ENCODE measurements at places on chromosomes 1 and 21.

DNA sequence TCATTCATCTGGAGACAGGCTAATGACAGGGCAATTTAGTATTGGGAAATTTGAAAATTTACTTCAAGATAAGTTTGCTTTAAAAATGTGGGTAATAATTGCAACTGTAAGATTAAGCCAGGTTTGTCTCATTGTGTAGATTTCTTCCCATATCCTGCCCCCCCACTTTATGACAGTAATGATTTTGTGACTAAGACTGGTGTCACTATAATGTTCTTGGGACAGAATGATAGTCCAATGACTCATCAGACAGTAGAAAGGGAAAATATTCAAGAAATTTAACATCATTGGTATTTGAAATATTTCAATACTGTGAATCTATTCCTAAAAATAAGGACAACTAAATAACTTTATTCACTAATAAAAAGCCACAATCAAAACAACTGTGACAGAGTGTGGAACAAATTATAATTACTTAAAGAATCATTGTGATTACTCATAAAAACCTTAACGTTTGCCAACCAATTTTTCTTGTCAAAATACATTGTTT lies 36.7 kb downstream of the FH start:
- no peak for DNase-seq

GRCh38 chr1:20061866-20062265 lies 8.1 kb upstream of the PLA2G5 start:
- no peak for DNase-seq

DNA sequence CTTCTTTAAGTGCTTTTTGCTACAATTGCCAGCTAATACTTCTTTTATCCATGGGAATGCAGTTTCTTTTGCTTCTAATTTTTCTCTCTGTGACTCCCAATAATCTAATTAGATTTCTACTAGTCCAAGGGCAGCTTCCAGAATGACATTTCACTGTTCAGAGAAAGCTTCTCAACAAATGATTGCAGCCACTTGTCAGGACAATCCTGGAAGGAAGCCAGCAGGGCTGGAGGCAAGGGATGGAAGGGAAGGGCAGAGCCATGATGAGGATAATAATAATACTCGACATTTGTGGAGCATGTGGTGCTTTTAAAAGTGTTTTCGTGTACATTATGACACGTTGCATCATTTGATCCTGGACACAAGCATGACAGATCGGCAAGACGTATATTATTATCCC lies 19.4 kb downstream of the F11R start:
- no peak for DNase-seq

- no peak for DNase-seq
These were observed 814 bp downstream of the MTARC2 start for GRCh38 chr1:220748936-220749335.

DNA sequence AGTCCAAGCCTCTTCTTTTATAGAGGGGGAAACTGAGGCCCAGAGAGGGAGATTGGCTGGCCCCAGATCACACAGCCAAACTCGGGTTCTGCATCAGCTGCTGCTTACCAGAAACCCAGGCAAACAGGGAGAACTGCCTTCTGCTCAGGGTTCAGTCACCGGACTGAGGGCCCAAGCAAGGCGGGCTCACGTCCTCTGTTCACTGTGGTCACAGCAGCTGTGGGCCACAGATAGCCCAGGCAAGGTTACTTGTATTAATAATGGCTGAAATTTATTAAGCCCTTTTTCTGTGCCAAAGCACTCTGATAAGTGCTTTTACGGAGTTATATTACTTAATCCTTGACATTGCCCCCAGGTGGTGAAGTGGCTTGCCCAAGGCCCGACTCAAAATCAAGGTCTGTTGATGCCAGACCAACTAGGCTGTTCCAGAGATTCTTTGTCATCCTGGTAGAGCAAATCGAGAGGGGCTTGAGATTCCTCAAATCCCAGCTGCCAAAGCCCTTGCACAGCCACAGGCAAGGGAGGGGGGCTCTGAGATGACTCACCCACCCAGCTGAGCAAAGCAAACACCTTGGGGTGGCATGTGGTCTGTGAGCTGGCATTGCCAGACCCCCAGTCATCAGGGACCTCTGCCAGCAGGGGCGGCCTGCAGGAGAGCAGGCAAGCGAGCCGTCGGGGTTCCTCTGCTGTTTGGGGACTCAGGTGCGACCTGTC lies 36.5 kb downstream of the EPHB2 start:
- DNase-seq = no peak

DNA sequence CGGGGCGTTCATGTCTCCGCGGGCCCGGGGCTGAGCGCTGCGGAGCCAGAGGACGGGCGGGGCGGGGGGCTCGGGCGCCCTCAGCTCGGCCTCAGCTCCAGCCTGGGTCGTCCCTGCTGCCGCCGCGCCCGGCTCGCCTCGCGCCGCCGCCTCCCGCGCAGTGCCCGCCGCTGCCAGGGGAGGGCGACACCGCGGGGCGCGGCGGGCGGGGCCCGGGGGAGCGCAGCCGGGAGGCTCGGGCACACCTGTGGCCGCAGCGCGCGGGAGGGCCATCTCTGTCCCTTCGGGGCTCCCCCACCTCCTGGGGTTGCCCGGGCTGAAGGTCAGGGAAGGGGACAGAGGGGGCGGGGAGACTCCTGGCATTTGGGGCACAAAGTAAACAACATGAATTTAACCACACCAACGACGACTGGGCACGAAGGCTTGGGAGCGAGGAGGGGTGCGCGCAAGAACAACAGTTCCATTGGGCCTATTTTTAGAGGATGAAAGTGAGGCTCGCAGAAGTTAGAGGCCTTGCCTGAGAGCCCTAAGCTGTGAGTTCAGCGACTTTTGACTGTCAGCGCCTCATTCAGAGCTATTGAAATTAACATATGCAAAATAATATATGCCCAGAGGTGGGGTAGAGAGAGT lies at the start of gene FAM131C:
Gene FAM131C, minus strand, starts transcription at position 162 of the 630 bp plus-strand sequence. CDS start 209 bp downstream, outside the sequence.
- no peak for DNase-seq

DNA sequence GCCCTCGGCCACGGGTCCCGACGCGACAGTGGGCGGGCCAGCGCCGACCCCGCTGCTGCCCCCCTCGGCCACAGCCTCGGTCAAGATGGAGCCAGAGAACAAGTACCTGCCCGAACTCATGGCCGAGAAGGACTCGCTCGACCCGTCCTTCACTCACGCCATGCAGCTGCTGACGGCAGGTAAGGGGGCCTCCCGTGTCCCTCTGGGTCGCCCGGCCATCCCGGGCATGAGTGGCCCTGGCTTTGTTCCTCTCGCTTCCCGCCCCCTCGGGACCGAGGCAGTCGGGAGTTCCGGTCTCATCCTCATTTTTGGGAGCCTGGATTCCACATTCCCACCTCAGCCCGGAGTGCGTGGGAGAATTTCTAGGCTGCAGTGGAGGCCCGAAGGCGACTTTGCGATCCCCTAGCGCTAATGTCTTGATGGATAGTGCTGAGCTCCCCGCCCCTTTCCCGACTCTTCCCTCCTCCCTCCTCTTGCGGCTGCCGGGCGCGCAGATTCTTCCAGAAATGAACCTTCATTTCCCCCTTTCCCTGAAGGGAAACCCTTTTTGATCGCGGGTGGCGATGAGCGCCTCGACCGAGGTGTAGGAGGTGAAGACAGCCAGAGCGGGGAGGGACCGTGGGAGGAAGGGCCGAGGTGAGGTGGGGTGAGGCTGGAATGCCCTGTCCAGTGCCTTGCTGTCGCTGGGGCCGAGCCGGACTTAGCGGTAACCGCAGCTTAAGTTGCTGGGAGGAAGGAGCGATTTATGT lies 705 bp downstream of the KHDRBS1 start:
- peak; percentile 80 for DNase-seq

DNA sequence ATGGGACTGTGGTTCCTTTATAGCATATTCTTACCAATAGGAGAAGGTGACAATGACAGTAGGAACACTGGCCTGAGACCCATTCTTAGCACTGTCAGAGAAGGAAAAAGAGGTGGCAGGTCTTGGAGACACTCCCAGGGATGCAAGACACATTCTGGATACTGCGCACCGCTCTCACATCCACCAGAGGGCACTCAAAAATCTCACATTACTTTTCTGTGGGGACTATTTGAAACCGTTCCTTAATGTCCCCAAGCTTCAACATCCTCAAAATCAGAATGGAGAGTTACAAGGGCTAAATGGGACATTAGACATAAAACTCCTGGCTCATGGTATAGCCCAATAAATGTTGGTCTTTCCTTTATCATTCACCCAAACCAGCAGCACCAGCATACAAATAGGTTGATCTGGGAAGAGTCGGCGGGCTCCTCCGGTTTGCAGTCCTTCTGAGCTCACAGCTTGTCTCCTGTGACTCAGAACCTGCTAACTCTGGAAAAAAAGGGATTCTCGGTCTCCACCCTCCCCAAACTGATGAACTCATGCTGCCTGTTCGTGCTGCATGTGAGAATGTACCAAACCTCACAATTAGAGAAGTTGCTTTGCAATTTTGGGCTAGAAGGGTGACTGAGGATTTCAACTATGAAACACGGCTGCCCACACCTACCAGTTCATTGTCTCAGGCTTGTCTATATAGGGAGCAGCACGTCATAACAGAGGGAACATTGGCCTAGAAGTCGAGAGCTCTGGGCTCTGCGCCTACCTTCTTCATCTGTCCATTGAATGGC lies 40.2 kb downstream of the IL12RB2 start:
- peak; percentile 32 for DNase-seq

GRCh38 chr1:14844923-14845617 lies 246.6 kb downstream of the KAZN start:
- no peak for DNase-seq

- DNase-seq = peak; percentile 27
These were observed 12.0 kb upstream of the KCNE2 start for GRCh38 chr21:34351786-34352241.

GRCh38 chr1:32749771-32750170 lies 47.2 kb upstream of the SYNC start:
- no peak for DNase-seq

- no peak for DNase-seq
These were observed 535.4 kb downstream of the KIF26B start for GRCh38 chr1:245690156-245690690.

DNA sequence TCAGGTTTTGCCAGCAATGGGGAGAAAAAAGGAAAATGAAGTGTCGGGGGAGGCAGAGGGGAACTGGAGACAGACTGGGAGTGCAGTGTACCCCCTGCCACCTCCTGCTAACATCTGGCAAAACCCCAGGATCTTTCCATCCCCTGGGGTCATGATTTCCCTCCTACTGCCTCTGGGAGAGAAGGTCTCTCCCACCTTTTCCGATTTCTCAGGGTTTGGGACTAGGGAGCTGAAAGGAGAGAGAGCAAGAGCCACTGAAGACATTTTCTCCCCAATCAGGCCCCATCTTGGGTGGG lies 5.1 kb downstream of the FHL3 start:
- peak; percentile 69 for DNase-seq

DNA sequence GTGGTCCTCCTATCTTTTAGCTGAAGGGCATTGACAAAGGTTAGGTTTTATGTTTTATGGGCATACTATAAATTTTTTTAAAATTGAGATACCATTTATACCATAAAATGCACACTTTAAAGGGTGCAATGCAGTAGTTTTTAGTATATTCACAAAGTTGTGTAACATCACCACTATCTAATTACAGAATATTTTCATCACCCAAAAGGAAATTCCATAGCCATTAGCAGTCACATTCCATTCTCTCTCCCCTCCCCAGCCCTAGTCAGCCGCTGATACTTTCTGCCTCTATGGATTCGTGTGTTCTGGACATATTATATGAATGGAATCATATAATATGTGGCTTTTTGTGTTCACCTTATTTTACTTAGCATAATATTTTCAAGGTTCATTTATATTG lies 135.8 kb upstream of the B3GALT2 start:
- no peak for DNase-seq

DNA sequence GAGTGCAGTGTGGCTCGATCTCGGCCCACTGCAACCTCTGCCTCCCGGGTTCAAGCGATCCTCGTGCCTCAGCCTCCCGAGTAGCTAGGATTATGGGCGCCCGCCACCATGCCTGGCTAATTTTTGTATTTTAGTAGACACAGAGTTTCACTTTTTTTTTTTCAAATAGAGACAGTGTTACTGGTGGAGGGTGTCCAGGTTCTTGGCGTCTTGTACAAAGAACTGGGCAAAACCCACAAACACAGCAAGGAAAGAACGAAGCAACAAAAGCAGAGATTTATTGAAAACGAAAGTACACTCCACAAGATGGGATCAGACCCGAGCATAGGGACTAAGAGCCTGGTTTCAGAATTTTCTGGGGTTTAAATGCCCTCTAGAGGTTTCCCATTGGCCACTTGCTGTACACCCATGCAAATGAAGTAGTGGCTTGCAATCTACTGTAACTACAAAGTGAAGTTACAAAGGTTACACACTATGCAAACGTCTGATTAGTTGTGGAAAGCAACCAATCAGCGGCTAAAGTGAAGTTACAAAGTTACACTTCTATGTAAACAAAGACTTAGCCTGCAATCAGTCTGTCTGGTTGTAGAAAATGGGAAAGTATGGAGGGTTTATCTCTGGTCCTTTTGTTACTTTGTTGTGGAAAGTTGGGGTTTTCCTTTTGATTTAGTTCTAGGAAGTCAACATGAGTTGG lies 199.1 kb downstream of the DYRK1A start:
- DNase-seq = no peak

- no peak for DNase-seq
These were observed 77.8 kb upstream of the CACHD1 start for GRCh38 chr1:64392109-64392508.

DNA sequence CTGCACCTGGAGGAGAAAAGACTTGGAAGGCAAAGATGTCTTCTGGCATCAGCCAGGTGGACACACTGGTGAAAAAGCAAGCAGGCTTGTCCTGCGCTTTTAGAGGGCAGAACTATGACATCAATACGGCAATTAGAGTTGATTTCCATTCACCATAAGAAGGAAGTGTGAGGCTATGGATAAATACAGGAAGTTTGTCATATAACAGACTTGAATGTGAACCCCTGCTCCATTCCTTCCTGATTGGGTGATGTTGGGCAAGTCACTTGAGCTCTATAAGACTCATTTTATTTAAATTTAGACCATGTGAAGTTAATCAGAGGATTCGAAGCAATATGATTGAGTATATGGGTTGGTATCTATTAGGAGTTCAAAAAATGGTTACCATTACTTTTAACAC lies 137.8 kb downstream of the PLPP3 start:
- no peak for DNase-seq

GRCh38 chr1:165144757-165145397 lies 211.6 kb downstream of the LMX1A start:
- peak; percentile 51 for DNase-seq

DNA sequence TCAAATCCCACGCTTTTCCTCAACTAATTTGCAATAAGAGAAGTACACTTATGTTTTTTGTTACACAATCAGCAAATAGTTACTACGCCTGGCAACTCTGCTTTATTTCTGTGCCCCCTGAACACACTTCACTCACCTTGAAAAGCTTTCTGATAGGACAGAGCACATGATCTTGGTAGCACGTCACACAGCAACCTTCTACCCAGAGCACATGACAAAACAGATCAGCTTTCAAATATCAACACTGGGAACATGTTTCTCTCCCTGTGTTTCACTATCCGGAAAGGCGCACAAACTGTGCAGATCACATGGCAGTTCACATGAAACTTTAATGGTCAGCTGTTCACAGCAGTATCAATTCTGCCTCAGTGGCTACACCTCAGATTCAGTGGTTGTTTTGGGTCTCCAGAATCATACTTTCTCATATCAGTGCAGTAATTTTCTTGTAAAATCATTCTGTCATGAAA lies 2.2 kb downstream of the SLC19A2 start:
- no peak for DNase-seq

Measured in right kidney (tissue), 9 donors.